ENCODE measurements at places on chromosomes 1 and 21.

DNA sequence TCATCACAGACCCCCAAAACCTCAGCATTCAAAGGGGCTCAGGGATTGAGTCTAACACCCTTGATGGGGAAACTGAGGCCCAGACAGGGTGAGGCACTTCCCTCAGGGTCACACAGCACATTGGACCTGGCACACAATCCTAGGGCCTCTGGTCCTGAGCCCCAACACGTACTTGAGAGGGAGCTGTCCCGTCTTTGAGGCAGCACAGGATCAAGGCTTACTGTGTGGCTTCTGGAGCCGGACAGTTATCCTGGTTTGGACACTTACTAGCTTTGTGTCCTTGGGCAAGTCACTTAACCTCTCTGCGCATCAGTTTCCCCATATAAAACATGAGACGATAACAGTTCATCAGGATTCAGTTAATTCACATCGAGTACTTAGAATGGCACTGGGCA lies 26.5 kb downstream of the RUNX3 start:
- DNase-seq, result no peak

GRCh38 chr1:59367301-59368007 lies 70.6 kb downstream of the FGGY start:
- DNase-seq, result no peak

DNA sequence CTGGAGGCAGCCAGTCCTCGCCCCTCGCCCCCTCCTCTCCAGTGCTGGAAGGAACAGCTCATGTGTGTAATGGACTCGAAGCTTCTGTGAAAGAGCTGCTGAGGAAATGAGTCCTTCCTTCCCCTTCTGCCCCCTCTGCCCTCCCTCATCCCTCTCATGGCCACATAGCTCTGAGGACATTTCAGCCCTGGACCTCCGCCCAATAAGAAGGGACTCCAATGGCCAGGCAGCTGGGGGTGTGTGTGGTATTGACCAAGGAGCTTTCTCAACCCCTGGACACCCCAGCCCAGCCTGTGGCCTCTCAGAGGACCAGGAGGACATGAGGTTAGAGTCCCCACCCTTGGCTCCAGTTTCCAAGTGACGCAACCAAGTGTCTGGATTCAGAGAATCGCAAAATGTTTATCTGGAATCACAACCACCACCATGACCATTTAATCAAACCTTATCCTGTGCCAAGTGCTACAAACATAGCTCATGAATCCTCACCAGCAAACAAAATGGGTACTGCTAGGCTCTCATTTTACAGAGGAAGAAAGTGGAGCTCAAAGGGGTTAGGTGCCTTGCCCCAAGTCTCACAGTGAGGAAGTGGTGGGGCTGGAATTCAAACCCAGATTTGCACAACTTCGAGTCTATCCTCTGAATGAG lies 47.8 kb upstream of the ECE1 start:
- no peak for DNase-seq

DNA sequence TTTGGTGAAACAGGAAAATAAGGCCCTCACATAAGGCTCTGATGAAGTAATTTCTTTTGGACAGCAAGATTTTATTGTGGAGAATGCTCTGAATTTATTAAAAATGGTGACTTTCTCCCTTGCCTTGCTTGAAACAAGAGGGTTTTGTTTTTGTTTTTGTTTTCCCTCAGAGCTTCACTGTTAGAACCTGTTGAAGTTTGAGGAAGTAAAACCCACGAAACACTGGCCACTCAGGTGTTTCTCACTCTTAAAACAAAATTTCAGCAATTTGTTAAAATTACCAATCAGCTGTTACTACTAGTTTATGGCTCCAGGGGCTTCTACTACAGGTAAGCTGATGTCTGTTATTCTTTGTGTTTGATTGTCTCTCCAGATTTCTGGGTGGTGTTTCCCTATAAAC lies 112.6 kb upstream of the B3GALT2 start:
- DNase-seq, result no peak

DNA sequence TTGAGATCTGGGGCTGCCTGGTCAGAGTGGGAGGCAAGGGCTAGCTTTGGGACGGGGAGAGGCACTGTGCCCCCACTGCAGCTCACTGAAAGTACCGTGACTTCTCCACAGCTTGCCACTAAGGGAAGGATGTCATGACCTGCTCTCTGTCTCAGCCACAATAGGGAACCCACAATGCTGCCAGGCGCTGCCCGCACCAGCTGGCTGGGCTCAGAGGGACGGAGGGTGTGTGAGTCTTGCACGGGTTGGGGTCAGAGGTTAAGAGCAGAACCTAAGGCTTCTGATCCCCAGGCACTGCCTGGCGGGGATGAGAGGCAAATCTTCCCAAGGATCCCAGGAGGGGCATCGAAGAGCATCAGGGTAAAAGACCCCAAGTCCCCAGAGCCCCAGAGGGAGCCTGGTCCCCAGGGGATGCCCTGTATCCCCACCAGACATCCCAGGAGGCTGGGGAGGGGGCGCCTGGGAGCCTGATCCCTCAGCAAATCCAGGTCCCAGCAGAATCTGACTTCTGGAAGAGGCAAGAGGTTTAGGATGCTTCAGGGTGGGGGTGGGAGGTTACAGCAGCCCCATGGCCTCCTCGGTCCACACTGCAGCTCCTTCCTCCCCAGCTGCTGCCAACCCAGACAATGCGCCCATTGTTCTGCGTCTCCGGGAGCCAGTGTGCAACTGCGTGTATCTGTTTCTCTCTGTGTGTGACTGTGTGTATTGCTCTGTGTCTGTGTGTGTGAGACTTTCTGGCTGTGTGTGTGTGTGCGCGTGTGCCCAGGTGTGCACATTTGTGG lies 2.0 kb upstream of the MARCKSL1 start:
- DNase-seq, result no peak
